Activated CD8-positive, alpha-beta memory T cell treated with anti-CD3 and anti-CD28 coated beads for 48 hours (primary cell): ENCODE measurements at places on chromosomes 7 and 10.

DNA sequence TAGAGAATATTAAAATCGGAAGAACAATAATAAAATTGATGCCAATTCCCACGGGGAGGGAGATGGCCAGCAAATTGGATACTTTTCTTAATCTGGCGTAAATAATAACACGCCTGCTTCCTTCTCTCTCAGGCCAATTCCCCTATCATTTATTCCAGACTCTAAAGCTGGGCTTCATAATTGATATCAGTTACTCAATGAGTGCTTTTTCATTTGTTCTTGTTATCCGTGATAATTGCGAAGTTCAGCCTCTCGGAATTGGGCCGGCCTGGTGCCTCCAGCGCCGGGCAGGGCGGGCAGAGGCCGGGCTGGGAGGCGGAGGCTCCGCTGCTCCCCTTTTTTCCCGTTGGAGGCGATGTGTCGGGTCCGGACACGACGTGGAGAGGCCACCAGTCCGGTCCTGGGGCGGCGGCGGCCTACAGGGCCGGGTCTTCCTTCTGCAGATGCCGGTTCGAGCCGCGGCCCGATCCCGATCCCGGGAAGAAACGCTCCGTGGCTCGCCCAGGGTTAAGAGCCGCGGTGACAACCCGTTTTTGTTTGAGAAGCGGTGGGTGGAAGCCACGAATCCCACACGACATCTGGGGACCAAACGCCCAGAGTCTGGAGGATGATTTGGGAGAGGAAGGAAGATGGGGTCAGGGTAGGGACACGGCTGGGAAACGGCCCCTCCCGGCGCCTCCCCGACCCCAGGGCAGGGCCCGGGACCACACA, 13.6 kb downstream of the UNCX start:
- no peak for DNase-seq

GRCh38 chr7:55485501-55486191, 86.7 kb downstream of the VOPP1 start:
- DNase-seq = no peak

- DNase-seq = peak; percentile 22
These were observed 202.8 kb downstream of the IPMK start for GRCh38 chr10:58064714-58065528.

DNA sequence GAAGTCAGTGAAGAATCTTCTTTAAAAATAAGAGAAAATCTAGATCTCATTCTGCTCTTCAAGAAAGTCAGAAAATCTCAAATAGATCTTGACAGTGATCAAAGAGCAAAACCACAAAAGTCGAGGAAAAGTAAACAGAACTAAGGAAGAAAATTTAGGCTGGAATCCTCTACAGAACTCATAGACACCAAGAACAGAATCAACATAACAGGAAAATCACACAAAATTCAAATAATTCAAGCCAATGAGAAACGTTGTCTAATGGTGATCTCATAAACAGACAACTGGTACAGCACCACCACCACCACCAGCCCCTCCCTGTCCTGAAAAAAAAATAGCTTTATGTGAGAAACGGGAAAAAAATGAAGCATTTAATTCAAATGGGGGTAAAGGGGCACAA, 6.9 kb downstream of the ITGB1 start:
- DNase-seq = no peak

- no peak for DNase-seq
These were observed 35.3 kb downstream of the COG5 start for GRCh38 chr7:107528461-107528860.

GRCh38 chr10:131129544-131129943, 182.0 kb downstream of the TCERG1L start:
- DNase-seq = no peak

DNA sequence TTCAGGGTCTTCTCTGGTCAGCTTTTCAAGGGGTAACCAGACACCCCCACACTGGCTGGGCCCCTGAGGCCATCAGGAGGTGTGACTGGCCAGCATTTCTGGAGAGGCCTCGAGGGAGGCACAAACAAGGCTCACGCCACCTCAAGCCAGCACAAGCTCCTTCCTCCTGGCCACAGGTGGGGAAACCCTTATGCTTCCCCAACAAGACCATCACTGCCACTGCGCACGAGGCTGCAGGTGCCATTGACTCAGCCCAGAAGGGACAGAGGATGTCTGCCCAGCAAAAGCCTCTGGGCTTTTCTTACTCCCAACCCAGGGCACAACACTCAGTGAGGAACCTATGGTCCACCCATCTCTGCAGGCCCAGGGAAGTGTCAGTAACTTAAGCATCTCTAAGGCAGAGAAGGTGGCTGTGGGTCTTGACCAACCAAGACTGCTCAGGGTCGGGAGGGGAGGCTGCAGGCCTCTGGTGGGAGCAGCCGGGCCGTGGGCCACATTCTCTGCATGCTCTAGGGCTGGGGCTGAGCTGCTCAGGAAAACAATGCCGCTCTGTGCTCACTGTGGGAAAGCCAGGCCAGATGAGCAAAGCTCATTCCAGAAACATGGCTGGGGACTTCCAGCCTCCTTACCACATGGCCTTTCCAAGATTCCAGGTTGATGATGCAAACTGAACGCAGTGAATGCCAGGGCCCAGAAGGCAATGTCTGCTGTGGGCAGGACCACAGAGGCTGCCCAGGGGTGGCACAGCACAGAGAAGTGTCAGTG, 24.2 kb upstream of the RASSF4 start:
- no peak for DNase-seq

- DNase-seq = no peak
These were observed 3.2 kb upstream of the OGDH start for GRCh38 chr7:44603193-44603592.

DNA sequence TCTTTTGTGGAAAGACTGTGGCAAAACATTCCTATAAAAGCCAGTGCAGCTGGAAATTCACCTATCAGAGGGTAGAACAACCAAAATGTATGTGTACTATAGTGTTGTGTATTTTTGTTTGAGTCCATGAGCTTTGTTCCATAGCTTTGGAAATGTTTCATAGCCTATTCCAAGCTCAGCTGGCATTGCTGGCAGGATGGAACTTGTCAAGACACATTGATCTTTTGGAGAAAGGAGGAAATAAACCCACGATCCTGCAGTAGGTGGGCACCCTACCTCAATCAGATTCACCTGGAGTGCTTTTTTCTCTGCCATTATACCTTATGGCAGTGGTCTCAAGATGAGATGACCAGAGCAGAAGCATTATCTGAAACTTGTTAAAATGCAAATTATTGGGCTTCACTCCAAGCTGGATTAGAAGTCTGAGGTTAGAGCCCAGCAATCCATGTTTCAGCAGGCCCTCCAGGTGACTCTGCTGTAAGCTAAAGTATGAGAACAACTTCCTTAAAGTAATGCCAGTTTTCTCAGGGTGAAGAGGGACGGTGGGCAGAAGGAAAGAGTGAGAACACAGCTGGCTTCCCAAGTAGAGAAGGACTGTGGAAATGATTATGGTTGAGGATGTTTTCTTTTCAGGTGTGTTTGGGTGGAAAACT, 30.3 kb upstream of the CDK1 start:
- no peak for DNase-seq

GRCh38 chr10:98331885-98332284, 63.9 kb upstream of the LOXL4 start:
- DNase-seq = no peak

GRCh38 chr10:123222832-123223231, 68.6 kb downstream of the BUB3 start:
- DNase-seq = no peak

- no peak for DNase-seq
These were observed 116.1 kb downstream of the POM121L12 start for GRCh38 chr7:53151496-53151895.

DNA sequence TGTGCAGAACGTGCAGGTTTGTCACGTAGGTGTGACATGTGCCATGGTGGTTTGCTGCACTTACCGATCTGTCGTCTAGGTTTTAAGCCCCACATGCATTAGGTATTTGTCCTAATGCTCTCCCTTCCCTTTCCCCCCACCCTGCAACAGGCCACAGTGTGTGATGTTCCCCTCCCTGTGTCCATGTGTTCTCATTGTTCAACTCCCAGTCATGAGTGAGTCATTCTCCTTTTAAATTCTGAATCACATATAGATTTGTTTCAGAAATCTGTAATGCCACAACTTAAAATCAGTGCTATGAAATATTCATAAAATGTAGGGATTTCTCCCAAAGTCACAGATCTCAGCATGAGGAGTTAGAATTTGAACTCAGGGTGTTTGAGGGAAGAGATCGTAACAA, 552.5 kb upstream of the MBL2 start:
- no peak for DNase-seq

DNA sequence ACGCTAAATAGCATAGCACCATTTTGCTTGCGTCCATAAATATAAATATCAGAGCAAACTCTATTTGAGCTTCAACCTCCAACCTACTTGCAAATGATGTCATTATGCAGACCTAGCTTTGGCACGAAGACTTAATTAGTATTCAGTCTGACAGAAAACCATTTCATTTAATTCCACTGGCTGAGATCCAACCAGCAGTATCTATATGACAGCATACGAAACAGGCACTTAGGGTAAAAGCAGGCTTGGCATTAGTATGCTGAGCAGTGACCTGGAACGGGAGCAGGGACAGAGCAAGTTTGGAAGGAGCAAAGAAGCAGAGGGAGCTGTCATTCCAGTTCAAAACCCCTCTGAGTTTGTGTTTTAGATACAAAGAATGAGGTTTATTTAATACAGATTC, 312.5 kb upstream of the CHRM2 start:
- DNase-seq = no peak

DNA sequence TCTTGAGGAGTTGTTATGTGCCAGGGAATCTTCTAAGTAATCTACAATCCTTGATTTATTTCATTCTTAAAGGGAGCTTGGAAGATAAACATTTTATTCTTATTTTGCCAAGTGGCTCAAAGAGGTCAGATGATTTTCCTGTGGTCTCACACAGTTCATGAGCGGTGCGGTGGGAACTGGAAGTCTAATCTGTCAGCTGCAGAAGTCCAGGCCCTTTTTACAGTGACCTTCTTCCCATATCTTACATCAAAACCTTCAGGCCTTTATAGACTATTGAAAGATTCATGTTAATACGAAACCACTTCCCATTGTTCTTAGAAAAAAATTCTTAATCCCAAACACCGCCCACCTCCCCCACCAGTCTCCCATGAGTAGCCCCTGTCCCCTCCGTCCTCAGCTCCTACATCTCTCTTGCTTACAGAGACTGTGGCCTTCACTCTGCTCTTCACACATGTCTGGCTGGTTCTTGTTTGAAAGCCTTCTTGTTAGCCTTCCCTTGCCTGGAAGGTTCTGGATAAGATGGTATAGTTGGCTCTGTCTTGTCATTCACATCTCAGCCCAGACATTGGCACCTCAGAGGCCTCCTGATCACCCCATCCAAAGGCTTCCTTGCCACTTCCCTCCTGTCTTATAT, 61.5 kb downstream of the ITGA8 start:
- DNase-seq = no peak

DNA sequence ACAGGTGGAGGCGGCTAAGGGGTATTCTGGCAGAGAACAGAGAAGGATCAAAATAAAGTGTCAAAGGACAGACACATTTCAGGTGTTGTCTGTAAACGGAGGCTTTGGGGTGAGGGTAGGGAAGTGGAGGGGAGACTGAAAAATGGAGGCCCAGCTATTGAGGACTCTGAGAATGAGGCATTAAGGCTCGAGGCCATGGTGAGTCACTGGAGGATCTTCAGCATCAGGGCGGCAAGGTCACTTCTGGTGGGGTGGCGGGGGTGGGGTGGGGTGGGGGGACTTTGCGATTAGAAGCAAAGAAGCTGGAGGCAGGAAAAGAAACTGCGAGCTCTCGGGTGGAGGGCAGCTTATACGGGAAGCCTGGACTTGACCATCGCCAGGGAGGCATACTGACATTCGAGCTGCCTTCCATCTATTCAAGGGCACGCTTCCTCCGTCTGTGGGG, 58.4 kb upstream of the PCGF5 start:
- no peak for DNase-seq

GRCh38 chr7:31044529-31044928, 7.6 kb upstream of the ADCYAP1R1 start:
- DNase-seq = no peak

GRCh38 chr7:30659312-30659711, 22.9 kb downstream of the CRHR2 start:
- no peak for DNase-seq

DNA sequence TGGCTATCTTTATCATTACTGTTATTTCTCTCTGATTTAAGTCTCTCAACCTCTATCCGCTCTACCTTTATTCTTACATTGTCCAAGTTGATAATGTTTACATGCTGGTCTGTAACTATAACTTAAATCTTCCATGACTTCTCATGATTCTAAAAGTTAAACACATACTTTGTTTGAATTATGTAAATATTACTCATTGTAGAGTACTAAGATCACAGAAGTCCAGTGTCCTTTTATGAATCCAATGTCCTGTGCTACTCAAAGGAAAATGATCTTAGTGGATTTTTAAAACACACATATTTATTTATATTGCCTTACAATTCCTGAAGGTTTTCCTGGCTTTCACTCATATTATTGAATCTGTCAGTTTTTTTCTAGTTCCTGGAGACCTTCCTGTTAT, 70.9 kb downstream of the BBS9 start:
- no peak for DNase-seq

DNA sequence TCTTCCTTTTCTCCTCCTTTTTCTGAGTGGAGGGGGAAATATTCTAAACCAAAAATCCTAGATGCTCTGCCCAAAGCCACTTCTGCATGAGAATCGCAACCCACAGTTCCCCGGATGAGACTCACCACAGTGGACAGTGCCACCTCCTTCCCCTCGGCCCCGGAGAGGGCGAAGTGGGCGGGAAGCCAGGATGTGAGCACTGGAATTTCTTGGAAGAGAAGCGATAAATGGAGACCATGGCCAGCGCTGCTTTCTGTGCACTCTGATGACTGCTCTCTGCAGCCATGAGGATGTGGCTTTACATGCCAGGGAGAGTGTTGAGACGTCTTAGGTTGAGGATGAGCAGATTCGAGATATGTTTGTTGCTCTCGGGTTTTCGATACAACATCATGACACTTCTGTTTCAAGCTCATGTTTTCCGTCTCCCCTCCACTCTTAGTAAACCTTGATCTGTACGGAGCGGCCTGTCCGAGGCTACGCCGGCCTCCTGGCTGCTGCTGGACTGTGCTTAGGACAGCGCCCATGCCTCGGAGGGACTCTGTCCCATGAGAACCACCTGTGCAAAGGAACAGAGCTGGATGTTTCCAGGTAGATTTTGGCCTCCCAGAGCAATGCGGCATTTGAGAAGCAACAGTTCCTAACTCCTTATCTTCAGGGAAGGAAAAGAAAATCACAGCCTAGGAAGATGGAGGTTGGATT, 414.6 kb upstream of the FOXK1 start:
- no peak for DNase-seq
